ENCODE measurements at places on chromosomes 2 and 18. TPM values are rescaled to one million over a fixed set of nuclear protein-coding genes. Genes with fewer than 3 reads are reported as not detected.

DNA sequence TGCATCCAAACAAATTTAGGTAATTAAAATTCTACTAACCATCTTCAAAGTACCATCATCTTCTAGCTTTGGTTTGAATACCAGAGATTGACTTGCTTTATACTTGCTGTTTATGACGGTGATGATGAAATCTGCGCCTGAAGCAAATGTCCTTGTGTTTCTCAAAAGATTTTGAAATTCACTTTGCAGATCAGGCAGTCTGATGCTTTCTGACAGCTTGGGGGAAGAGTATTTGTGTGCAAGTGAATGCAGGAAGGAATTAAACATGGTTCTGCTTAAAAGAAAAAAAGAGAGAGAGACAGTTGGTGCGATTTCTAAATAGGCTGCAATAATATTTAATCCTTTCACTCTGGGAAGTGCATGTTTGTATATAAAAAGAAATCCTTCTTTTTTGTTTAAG lies 29.6 kb downstream of the CSRNP3 start:
- DNase-seq: no peak

DNA sequence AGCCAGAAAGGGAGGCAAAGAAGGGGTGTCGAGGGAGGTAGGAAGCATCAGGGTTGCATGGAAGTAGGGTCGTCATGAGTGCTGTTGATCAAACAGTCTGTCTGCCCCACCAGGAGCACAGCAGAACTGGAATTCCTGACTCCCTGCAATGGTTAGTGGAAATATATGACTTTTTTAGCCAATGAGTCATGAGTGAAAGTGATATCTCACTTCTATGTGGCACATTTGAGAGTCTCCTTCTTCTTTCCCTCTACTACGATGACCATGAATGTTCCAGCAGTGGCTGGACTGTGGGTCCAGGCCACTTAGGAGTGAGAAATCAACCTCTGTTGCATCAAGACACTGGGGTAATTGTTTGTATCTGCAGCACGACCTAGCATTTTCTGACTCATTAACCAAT lies 199.5 kb downstream of the TTC32 start:
- no peak for DNase-seq

- no peak for DNase-seq
Observed at GRCh38 chr2:189556526-189556925, 24.1 kb downstream of the SLC40A1 start.

DNA sequence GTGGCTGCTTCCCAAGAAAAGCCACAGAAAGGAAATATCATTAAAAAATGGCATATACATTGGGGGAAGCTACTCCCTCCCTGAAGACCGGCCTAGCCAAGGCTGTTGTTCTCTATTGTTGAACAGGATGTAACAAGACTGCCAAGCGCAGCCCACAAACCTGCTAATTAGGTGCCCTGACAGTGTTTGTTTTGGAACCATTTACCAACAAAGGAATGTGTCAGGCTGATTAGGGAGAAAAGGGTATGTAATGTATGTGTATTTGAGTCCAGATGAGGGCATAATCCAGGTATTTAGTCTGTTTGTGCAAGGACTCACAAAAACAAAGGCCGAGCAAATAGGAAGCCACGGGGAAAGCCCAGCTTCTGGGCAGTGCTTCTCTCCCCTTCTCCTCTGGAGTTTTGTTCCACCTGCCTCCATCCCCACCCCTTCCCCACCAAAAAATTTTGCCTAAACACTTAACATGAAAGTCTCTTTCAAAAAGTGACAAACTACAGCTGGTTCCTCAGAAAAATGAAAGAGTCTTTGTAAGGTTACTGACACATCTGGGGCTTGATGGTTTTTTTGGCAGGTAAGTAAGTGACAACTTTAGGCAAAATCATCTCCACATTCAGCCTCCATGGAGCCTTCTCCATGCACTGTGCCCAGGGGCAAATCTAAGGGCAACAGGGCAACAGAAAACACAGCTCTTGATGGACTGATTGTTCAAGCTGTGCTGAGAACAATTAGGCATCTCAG lies 78.3 kb upstream of the FZD5 start:
- DNase-seq: peak; percentile 77

GRCh38 chr18:48875942-48876511 lies 74.7 kb downstream of the SMAD7 start:
- DNase-seq: no peak

DNA sequence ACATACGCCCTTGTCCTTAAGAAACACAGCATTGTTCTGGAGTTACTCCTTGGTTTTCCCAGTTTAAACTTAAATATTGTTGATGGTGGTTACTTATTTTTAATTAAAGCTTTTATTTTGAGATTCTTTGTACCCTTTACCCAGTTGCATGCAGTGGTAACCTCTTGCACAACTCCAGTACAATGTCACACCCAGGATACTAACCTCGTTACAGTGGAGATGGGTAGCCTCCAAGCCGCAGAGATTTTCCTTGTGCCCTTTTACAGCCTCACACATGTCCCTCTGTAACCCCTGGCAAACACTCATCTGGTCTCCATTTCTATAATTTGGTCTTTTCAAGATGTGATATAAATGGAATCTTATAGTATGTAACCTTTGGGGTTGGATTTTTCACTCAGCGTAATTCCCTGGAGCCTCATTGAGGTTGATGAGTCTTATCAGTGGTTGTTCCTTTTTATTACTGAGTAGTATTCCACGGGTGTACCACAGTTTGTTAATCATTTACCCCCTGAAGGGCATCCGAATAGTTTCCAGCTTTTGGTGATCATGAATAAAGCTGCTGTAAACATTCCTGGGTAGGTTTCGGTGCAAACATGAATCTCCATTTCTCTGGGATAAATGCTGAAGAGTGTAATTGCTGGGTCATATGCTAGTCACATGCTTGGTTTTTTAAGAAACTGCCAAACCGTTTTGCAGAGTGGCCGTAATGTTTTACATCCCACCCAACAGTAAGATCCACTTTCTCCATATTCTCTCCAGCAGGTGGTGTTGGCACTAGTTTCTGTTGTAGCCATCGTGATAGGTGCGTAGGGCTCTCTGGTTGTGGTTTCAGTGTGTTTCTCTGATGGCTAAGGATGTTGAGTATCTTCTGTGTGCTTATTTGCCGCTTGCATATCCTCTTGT lies 68.6 kb downstream of the DGKD start:
- DNase-seq: no peak

- no peak for DNase-seq
Observed at GRCh38 chr2:3290655-3291054, 87.0 kb downstream of the EIPR1 start.

GRCh38 chr2:233033672-233034071 lies 1.2 kb downstream of the NEU2 start:
- no peak for DNase-seq

DNA sequence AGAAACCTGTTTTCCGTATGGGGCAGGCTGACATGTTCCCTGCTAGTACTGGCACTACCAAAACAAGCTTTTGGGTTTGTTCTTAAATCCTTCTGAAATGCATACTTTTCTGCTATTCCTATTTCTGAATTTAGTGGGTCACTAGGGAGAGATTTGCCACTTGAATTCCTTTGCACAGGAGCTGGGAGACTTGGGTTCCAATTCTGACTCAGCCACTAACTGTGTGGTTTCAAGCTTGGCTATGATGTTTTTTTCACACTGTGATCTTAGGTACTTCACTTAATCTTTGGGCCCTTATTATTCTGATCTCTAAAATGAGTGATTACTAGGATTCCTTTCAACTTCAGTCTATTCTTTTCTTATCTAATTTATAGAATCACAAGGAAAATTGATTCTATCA lies 105.5 kb downstream of the BCL11A start:
- no peak for DNase-seq

DNA sequence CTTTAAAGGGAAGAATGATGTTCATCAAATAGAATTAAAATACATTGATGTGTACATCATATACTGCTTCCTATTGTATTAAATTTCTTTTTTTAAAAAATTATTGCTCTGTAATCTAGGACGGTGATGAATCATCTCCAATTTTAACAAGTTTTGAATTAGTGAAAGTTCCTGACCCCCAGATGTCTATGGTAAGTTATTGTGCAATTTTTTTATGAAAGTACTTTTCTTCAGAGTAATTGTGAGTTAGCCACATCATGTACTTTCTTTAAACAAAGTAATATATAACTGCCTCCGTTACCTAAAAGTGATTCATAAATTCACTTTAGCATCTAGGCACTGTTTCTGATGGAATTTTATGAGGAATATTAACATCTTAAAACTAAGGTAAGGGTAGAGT lies 38.1 kb downstream of the PIK3C3 start:
- DNase-seq: no peak

GRCh38 chr18:29874519-29875098 lies 1167.9 kb downstream of the DSC3 start:
- no peak for DNase-seq

DNA sequence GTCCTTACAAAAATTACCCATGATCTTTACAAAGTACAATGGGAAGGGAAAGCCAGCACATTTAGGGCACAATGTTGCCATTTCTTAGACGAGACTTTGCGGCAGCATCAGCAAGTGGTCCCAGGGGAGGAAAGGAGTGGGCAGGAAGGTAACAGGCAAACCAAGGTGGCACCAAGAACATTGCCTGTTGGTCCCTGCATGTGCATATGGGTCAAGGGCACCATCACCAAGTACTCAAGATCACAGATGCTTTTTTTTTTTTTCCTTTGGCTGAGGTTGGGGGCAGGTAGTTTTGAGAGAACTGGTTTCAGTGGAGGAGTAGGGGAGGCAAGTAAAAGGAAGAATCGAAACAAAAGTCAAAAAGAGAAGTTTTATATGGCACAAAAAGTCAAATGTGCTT lies 752 bp upstream of the CYTIP start:
- DNase-seq: no peak

DNA sequence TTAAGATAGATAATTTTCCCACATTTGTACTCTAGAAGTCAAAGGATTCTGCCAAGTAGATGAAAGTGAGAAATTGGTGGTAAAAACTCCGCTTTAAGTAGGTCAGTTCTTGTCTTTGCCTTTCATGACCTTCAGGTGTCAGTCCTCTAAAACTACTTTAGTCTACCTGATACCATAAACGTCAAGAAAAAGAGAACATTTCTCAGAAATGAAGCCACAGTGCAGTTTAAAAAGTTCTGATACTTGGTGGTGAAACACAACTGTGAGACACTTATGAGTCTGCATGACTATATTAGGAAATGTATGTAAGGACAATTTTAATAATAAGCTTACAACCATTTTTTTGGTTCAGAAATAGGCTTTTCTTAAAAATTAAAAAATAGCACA lies 583.3 kb downstream of the SATB2 start:
- DNase-seq: no peak

- no peak for DNase-seq
Observed at GRCh38 chr2:218471036-218471435, 52.1 kb downstream of the VIL1 start.

- no peak for DNase-seq
Observed at GRCh38 chr2:127576433-127577207, 41.1 kb downstream of the MYO7B start.

GRCh38 chr18:74493689-74494088 lies 2.5 kb upstream of the CNDP2 start:
- peak; percentile 73 for DNase-seq

- no peak for DNase-seq
Observed at GRCh38 chr18:58105206-58105887, 61.3 kb downstream of the NEDD4L start.

DNA sequence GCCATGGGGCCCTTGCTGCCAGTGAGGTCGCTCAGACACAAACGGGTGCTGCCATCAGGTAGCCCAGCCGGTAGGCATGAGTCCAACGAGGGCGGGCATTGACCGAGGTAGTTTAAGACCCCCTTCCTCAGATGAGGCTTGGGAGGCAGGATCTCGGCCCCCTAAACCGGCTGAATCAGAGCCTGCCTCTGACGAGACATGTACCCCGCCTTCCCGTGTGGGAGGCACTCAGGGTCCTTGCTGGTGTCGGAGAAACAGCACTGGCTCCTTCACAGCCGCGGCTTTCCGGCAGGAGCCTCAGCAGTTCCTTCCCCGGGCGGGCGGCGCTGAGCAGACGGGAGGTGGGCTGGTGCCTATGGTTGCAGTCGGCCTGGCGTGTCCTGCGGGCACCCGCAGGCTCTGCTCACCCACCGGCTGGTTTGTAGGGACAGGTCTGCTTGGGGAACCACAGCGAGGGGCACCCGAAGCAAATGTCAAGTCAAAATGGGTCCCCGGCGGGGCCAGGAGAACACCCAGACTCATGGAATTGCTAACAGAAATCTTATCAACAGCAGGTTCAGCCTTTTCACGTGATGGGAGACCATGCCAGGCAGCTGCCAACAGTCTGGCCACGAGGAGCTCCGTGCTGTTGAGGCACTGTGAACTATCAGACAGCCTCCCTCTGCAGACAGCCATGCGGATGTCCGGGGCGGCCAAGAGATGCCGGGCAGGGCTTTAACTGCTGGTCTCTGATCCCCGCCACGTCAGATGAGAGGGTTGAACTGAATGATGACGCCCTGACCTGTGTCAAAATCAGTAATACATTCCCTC lies 2.8 kb downstream of the KCNG2 start:
- no peak for DNase-seq

- no peak for DNase-seq
Observed at GRCh38 chr18:43081396-43081795, 34.1 kb downstream of the RIT2 start.

- DNase-seq: no peak
Observed at GRCh38 chr18:24609254-24609653, 148.8 kb downstream of the HRH4 start.

DNA sequence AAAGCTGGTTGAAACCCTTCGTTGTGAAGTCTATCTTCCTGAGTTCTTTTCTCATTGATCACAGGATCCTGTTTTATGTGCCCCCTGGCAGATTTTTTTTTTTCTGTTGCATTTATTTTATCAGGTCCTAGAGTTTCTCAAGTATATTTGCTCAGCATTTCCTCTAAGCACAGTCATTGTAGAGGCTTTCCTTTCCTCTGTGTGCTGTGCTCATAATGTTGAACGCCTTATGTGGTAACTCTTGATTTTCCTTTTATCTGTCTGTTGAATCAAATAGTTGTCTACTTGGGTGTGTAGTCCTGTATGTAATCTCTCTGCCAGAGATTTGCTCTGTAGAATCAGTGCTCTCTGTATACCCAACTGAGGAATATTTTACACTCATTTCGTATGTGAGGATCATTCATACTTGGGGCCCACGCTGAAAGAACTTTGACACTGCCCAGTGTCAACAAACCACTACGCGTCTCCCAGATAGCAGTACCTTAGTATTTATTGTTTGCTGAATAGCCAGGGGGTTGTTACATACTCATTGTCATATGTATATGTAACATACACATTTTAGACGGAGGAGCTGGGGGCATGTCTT lies 118.2 kb downstream of the CTNNA2 start:
- no peak for DNase-seq

GRCh38 chr18:76937597-76937996 lies 115.2 kb downstream of the ZNF236 start:
- no peak for DNase-seq

- no peak for DNase-seq
Observed at GRCh38 chr2:209091056-209091455, 332.8 kb upstream of the MAP2 start.

Gene PSMA8
- total RNA-seq: not detected

Gene ITGB1BP1
- total RNA-seq: 32.5 TPM

Gene KYNU
- total RNA-seq: 0.26 TPM

Gene KCNS3
- 0.25 TPM for total RNA-seq

Gene PCBP1
- total RNA-seq: 71.7 TPM

Gene RMDN2
- 1.3 TPM for total RNA-seq

Gene MREG
- total RNA-seq: 1.9 TPM

Gene ADCYAP1
- total RNA-seq: not detected

Gene TET3
- total RNA-seq: 3.3 TPM

Gene ACTR2
- total RNA-seq: 95.9 TPM

Gene RAB17
- total RNA-seq: 12.3 TPM

Gene SAG
- under 0.01 TPM for total RNA-seq

Gene FBXO48
- total RNA-seq: 0.25 TPM

Gene MOCOS
- 0.13 TPM for total RNA-seq

Gene ST8SIA5
- total RNA-seq: under 0.01 TPM

Gene CRYBA2
- total RNA-seq: not detected

Gene UGT1A4
- not detected for total RNA-seq

Gene M1AP
- total RNA-seq: not detected

Gene COL4A4
- total RNA-seq: not detected

Gene CKAP2L
- total RNA-seq: 3.1 TPM

All from dermis microvascular lymphatic vessel endothelial cell (primary cell).